ENCODE measurements at places on chromosomes 11 and 22.

DNA sequence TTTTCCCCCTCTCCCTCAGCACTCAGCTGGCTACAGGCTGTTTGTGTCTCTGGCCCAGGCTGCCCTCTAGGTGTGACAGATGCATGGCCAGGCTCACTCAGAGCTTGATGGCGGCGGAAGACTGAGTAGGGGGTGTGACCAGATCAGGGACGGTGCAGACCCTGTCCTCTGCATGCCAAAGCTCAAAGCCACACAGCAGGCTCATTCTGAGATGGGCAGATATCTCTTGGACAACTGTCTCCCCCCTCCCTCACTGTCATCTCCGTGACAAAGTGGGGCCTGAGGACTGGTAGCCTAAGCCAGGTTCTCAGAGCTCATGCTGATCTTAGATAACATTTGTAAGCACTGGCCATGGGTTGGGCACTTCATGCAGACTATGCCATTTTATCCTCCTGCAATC lies 231.3 kb downstream of the DSCAML1 start:
- DNase-seq = no peak

DNA sequence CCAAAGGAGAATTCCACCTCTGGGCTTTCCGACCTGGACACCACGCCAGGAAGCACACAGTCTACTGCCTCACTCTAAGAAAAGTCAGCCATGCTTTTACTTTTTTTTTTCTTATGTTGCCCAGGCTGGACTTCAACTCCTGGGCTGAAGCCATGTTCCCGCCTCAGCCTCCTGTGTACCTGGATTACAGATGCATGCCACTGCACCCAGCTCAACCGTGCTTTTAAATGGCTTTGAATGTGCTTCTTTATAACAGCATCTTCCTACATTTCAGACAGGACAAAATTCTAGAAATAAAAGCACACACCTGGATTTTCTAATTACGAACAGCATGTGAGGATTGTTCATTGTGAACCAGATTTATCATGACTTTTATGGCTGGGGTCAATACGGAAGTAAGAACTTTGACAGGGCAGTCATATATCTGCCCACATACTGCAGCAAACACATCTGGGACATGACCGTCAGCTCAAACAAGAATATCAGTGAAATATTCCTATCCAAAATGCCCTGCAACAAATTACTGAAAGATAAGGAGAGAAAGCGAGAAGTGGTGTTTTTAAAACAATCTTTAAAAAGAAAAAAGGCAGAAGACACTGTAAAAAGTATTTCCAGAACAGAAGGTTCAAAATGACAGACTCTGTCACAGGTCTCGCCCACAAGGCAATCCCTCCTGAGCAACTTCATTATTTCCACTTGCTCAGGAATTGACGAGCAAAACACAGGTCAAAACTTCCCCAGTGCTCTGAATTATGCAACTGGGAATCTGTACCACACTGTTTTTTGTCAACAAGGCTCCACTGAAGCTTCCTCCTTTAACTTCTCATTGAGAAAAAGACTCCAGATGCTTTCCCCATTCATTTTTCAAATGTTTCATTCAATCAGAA lies 42.1 kb downstream of the PACSIN2 start:
- DNase-seq = no peak

GRCh38 chr11:66225066-66225465 lies 43.4 kb upstream of the RAB1B start:
- no peak for DNase-seq

GRCh38 chr11:64101461-64101860 lies 64.5 kb downstream of the MACROD1 start:
- DNase-seq = no peak

GRCh38 chr22:47656806-47657205 lies 894.4 kb downstream of the TBC1D22A start:
- DNase-seq = no peak

DNA sequence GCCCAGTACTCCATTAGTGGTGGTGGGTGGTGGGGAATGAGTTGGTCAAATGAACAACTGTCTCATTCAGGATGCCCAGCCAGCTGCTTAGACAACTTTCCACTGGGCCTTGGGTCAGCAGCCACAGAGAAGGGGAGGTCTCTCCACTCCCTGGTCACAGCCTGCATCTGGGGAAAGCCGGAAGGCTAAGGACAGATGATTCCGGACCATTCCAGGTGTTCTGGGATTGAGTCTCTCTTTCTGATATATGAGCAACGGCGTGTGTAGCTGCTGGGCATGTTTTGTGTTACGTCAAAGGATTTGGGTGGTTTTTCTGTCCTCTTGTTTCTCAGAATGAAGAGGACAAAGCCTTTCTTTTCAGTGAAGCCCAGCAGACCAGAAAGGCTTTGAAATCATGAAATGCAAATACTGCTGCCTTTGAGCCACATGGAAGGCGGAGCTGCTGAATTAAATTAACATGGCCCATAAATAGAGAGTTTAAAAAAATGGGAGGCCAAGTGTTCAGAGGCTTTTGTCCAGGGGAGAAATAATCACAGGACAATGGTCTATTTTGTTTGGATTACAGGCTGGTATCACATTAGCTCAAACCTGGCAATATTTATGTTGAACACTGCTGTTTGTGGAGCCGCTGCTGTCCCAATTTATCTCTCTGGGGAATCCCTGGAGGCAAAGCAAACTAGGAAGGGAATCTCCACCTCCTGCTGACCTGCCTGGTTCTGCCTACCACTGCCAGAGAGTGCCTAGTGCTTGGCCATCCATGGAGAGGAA lies 234.4 kb upstream of the E2F8 start:
- no peak for DNase-seq

- DNase-seq = peak; percentile 65
Measured at GRCh38 chr11:10322830-10323792, 18.2 kb downstream of the ADM start.

- DNase-seq = no peak
Measured at GRCh38 chr22:35769974-35770373, 52.3 kb downstream of the APOL5 start.

DNA sequence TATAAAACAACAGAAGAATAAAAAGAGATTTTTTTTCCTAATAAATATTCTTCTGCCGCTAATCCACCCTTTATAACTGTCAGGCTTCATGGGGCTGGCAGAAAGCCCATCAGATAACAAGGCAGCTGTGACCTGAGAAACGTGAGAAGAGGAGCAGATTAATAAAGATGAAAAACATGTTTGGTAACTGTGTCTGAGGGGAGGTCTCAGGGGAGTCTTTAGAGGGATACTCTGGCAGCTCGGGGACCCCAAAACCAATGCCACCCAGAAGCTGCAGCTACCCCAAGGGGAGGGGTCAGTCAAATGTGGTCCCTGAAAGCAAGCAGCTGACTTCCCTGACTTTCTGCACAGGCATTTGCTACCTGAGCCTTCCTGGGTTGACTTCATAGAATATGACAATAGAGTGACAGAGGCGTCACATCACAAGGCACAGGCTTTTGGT lies 48.4 kb upstream of the POU2AF1 start:
- no peak for DNase-seq

GRCh38 chr11:58963551-58964104 lies 24.3 kb downstream of the GLYATL1 start:
- no peak for DNase-seq

DNA sequence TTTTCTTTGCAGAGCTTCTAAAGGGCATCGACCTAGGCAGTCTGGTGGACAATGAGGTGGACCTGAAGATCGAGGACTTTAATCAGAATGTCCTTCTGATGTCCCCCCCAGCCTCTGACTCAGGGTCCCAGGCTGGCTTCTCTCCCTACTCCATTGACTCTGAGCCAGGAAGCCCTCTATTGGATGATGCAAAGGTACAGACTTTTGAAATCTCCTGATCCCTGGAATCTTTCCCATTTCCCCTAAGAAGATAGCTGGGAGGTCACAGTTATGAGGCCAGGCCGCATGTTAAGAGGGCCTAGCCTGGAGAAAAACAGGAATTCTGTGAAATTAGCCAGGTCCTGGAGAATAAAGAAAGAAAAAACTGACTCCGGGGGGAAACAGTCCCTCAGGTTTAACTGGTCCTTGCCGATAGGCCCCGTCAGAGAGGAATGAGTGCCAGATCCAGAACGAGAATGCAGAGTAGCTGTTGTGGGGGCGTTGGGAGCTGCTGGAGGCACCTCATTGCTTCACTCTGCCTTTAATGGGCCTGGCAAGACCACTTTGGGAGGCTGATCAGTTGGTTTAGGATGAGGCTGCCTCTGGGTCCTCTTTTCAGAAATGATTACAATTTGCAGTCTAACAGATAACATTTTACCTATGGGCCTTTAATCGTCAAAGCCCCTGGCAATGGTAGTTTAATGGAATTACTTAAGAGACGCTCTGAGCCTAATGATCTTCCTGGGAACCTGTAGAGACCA lies 39.2 kb downstream of the SHISA8 start:
- DNase-seq = no peak

DNA sequence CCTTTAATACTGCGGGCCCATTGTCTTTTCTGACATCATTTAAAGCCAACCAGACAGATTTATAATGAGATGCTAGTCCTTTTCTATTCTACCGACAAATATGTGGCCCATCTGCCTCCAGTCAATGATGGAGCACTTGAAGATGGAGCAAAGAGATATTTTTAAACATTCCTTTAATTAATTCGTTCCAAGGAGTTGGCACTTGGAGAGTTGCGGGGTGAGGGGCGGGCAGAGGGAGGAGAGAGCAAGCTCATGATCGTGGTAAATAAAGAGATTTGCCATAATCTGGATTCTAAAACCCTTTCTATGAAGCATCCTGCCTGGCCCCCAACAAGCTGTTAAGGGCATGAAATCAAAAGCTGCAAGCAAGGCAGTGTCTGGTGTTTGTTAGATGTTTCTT lies 5.0 kb downstream of the SLC1A2 start:
- no peak for DNase-seq

DNA sequence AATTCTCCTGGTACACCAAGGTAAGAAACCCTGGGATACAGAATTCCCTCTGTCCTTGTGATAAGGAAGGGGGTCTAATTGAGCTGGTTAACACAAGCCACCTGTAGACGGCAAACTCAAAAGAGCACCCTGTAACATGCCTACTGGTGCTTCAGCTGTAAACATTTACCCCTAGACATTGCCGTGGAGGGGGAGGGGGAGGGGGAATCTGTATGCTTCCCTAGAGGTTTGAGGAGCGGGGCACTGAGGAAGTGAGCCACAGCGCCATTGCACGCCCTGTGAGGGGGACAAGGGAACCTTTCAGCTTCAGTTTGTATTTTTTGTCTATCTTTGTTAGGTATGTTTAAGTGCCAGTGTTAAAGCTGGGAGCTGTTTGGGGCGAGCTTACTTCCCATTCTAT lies 99.8 kb downstream of the AASDHPPT start:
- DNase-seq = no peak

DNA sequence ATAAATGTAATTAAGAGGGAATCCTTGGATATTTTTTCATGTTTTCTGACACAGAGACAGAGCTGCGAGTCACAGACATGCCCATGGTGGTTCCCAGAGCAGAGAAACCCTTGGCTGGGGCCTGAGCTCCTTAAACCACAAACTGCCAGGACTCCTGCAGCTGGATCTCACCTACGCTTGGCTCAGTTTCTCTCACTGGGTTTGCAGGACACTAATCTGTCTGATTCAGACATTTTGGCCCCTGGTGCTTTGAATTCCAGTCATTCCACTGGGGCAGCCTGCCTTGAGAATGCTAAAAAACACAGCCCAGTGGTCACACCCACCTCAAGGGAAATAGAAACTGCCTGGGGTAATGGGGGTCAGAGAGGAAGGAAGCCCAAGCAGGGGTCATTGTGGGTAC lies 122.6 kb downstream of the CCDC81 start:
- peak; percentile 38 for DNase-seq

- DNase-seq = no peak
Measured at GRCh38 chr11:115409691-115410220, 94.5 kb downstream of the CADM1 start.

- DNase-seq = no peak
Measured at GRCh38 chr11:64347193-64347867, 7.3 kb downstream of the CCDC88B start.

GRCh38 chr11:60891103-60891741 lies 15.2 kb downstream of the PRPF19 start:
- no peak for DNase-seq

GRCh38 chr11:120598517-120599257 lies 87.1 kb downstream of the GRIK4 start:
- DNase-seq = no peak

GRCh38 chr22:43131773-43132501 lies 11.3 kb downstream of the MCAT start:
- no peak for DNase-seq

GRCh38 chr22:46006379-46007002 lies 29.5 kb upstream of the WNT7B start:
- DNase-seq = peak; percentile 91

- DNase-seq = no peak
Measured at GRCh38 chr11:128625326-128625725, 38.0 kb upstream of the ETS1 start.

DNA sequence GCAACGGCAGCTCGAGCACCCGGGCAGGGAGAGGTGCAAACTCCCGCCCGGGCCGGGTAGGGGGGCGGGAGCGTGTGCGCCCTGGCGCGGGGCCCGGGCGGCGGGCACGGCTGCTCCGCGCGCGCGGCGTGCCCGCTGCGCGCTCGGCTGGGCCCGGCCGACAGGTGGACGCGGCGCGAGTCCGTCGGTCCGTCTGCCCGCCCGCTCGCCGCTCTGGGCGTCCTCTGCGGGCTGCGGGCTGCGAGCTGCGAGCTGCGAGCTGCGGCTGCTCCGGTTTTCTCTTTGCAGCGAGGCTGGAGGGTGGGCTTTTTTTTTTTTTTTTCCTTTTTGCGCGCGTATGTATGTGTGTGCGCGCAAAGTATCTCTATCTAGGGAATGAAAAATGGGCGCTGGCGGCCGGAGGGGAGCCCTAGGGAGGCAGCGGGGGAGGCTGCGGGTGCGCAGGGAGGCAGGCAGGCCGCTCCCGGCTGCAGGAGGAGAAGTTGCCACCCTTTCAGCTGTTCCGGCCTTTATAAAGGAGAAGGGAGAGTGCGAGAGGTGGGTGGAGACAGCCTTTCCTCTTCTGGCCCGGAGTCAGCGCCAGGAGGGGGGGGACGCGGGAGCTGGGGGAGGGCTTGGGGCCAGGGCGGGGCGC lies at the start of gene PDGFB:
PDGFB (minus strand) TSS at position 487 of the 634 bp plus-strand sequence. CDS start 1,019 bp downstream, outside the sequence.
- DNase-seq = peak; percentile 71

DNA sequence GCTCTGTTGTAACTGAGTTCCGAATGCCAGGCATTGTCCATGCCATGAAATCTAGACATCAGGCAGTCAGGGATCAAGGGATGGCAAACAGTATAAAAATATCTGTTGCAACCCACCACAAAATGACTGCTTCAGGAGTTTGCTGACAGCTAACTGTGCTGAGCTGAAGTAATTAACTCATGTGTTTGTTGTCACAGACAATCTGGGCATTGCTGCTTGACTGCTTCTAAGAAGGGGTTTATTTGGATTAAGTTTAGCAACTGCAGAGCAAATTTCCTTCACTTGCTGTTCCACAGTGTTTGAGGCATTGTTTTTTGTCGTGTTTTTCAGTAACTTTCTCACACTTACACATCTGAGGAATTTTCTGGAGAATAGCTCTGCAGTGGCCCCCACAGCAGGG lies 30.4 kb downstream of the BSX start:
- DNase-seq = no peak
